ENCODE measurements at places on chromosomes 1 and 21. TPM values are rescaled to one million over a fixed set of nuclear protein-coding genes. Genes with fewer than 3 reads are reported as not detected.

The GBP1 gene
- 35.7 TPM for total RNA-seq

The SGIP1 gene
- 11.0 TPM for total RNA-seq

The ST6GALNAC3 gene
- 0.51 TPM for total RNA-seq

The TMEM240 gene
- 4.9 TPM for total RNA-seq

DNA sequence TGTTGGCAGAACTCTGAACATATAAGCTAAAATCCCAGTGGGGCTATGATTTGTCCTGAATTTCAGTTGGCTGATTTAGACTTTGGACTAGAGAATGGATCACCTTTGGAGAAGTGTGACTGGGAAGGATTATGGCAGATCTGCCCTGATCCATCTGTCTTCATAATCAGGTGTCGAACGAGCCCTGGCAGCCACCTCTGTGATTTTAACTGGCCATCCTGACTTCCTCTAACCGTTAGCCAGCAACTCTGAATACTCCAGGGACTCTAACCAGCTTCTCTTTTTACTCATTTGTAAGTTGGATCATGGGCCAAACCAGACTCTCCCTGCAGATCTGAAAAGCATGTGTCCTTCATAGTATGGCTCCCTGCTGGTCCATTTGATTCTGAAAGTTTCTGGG is 32.0 kb downstream of the ACTN2 start:
- H3K27ac ChIP-seq = no peak overlapping the region
- H3K27me3 ChIP-seq = no peaks in the 10 kb centered on the region
- no peaks in the 10 kb centered on the region for H3K36me3 ChIP-seq

DNA sequence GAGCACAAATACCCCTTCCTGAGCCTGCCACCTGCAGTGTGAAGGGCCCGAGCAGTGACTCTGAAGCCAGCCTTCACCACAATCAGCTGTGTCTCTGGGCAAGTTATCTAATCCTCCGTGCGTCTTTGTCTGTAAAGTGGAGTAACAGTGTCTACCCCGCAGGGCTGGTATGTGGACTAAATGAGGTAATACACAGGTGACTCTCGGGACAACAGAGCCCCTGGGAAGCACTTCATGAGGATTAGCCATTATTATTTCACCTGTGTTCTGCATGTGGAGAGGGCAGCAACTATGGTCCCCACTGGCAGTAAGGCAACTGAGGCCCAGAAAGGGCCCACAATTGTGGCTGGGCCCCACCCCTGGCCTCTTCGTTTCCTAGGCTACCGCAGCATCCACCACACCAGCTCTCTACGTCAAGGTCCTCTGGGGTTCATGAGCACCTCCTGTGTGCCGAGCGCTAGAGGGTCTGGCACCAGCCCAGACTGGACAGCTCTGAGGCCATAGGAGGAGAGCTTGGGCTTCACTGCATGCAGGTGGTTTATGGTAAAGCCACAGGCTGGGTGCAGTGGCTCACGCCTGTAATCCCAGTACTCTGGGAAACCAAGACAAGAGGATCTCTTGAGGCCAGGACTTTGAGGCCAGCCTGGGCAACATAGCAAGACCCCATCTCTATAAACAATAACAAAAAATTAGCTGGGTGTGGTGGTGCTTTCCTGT is 41.3 kb upstream of the LRP8 start:
- no peak for DNase-seq
- no peaks in the 10 kb centered on the region for H3K36me3 ChIP-seq
- H3K27ac ChIP-seq = no peak overlapping the region
- no peaks in the 10 kb centered on the region for H3K4me1 ChIP-seq
- peaks cover 10% of the 10 kb centered on the region for H3K27me3 ChIP-seq

- no peak overlapping the region for H3K27ac ChIP-seq
- no peak overlapping the region for H3K4me3 ChIP-seq
- H3K36me3 ChIP-seq = no peaks in the 10 kb centered on the region
- H3K4me1 ChIP-seq = no peaks in the 10 kb centered on the region
- no peak for DNase-seq
- H3K27me3 ChIP-seq = no peaks in the 10 kb centered on the region
Measured at GRCh38 chr21:19713313-19713712, 1284.9 kb upstream of the NCAM2 start.

DNA sequence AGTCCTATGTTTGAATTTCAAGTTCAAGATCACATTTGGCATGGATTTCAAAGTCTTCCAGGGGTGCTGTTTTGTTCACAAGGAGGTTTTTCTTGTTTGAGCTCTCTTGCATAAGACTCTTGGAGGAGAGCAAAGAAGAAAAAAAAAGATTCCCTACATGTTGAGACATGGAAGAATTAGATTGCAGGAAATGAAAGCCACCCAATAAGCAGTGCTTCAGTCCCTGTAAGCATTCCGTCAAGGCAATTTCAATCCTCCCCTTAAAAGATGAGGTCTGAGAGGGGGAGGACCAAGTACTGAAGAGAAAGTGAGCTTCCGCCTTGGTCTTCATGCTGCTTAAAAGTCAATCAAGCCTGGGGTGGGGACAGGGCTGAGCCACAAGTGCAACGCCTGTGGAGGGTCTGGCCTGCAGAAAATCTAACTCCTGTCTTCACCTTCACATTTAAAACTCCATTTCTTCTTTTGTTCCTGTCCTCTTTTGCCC is 50.2 kb downstream of the LPAR3 start:
- no peaks in the 10 kb centered on the region for H3K27me3 ChIP-seq
- H3K27ac ChIP-seq = no peak overlapping the region
- no peak for DNase-seq
- peaks cover 4% of the 10 kb centered on the region for H3K4me1 ChIP-seq
- no peak overlapping the region for H3K4me3 ChIP-seq

- no peaks in the 10 kb centered on the region for H3K4me1 ChIP-seq
- H3K36me3 ChIP-seq = no peaks in the 10 kb centered on the region
- H3K27me3 ChIP-seq = no peaks in the 10 kb centered on the region
Measured at GRCh38 chr1:190205713-190206112, 272.0 kb downstream of the BRINP3 start.

GRCh38 chr1:70117046-70117445 is 88.3 kb downstream of the LRRC40 start:
- DNase-seq = peak; percentile 11
- H3K27me3 ChIP-seq = no peaks in the 10 kb centered on the region
- no peak overlapping the region for H3K4me3 ChIP-seq
- no peak overlapping the region for H3K27ac ChIP-seq
- no peaks in the 10 kb centered on the region for H3K4me1 ChIP-seq
- H3K36me3 ChIP-seq = no peaks in the 10 kb centered on the region

DNA sequence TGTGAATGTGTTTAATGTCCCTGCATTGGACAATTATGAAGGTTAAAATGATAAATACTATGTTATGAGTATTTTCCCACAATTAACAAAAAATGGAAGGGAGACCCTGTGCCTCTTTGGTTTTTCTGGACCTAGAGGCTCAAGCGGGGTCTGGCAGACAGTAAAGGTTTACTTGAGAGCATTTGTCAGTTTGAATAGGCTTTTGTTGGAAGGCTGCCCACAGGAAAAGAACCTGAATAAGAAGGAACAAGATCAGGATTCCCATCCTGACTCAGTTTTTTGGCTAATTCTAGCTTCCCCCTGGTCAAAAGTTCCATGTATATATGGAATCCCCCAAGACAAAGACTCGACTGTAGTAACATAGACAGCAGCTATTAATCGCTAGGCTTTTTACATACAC is 150.9 kb upstream of the JUN start:
- no peaks in the 10 kb centered on the region for H3K27me3 ChIP-seq
- peaks cover 10% of the 10 kb centered on the region for H3K4me1 ChIP-seq
- DNase-seq = no peak
- H3K4me3 ChIP-seq = no peak overlapping the region
- no peak overlapping the region for H3K27ac ChIP-seq

Data from fibroblast of lung (primary cell).